ENCODE measurements at places on chromosomes 2 and 18.

DNA sequence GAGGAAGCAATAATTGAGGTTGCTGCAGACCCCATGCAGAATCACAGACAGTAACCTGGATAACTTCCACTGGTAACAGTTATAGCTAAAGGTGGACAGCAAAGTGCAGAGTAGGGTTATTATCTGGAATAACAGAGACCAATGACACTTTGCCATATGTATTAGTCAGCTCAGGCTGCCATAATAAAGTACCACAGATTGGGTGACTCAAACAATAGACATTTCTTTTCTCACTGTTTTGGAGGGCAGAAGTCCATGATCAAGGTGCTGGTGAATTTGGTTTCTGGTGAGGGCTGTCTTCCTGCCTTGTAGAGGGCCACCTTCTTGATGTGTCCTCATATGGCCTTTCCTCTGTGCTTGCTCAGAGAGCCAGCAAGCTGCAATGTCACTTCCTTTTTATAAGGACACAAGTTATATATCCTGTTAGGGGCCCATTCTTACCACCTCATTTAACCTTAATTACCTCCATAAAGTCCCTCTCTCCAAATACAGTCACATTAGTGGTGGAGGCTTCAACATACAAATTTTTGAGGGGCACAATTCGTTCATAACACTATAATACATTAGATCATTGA lies 191.0 kb upstream of the LRP1B start:
- no peak for DNase-seq

DNA sequence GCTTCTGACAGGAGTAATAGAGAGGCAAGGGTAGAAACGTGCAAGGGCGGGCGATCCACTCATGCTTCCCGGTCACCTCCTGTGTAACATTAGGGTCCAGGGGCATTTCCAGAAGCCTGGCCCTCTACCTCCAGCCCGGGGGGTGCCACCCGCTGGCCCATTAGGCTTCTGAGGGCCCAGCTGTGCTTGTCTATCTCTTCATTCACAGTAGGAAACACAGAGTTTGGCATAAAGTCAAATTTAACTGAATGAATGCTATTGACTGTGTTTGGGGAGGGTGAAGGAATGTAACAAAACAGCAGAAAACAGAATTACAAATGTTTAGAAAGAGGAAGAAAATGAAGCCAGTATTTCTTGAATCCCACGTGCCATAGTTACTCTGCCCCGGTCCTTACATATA lies 112.4 kb upstream of the SLC66A3 start:
- no peak for DNase-seq

DNA sequence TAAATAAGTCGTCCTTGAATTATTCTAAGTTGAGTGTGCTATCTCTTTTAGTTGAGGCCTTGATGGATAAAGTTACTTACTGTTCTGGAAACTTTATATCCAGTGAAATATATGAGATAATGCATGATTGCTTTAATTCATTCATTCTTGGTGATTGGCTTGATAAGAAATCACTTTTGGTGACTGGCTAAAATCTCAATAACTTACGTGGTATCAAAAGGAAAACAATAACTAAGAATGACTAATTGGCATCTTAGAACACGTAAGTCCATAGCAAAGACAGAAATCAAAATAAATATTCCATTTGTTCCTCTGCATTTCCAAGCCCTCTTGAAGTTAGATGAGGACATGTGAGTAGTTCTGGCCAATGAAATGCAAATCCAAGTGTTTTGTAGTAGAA lies 251.6 kb downstream of the NUP35 start:
- DNase-seq: no peak

- DNase-seq: no peak
These were observed 86.8 kb upstream of the SP3 start for GRCh38 chr2:174051741-174052583.

GRCh38 chr2:218839430-218839829 lies 7.8 kb upstream of the PRKAG3 start:
- no peak for DNase-seq

DNA sequence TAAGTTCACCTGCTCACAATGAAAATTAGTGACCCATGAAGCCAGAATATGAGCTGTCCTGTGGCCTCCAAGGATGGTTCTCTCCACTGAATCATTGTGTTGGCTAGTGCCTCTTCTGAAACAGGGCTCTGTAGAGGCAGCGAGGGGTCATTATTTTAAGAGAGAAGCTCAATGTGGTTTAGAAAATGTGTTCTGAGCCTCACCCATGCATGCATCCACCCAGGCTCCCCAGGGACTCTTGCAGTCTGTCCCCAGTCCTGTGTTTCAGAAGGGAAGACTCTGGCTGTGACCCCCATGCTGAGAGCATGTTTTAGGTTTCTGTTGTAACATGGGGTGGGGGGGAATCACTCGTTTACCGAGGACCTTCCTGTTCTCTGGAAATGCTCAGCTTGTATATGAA lies 135.2 kb downstream of the RNF144A start:
- no peak for DNase-seq

- no peak for DNase-seq
These were observed 126.2 kb downstream of the PLB1 start for GRCh38 chr2:28622101-28622499.

- DNase-seq: no peak
These were observed 8.8 kb downstream of the TXNDC2 start for GRCh38 chr18:9894454-9895068.

- DNase-seq: no peak
These were observed 1898.8 kb upstream of the PIK3C3 start for GRCh38 chr18:40056079-40056692.

GRCh38 chr18:68431111-68431921 lies 283.6 kb downstream of the TMX3 start:
- no peak for DNase-seq

- no peak for DNase-seq
These were observed 398.0 kb upstream of the DCC start for GRCh38 chr18:51941999-51942398.

DNA sequence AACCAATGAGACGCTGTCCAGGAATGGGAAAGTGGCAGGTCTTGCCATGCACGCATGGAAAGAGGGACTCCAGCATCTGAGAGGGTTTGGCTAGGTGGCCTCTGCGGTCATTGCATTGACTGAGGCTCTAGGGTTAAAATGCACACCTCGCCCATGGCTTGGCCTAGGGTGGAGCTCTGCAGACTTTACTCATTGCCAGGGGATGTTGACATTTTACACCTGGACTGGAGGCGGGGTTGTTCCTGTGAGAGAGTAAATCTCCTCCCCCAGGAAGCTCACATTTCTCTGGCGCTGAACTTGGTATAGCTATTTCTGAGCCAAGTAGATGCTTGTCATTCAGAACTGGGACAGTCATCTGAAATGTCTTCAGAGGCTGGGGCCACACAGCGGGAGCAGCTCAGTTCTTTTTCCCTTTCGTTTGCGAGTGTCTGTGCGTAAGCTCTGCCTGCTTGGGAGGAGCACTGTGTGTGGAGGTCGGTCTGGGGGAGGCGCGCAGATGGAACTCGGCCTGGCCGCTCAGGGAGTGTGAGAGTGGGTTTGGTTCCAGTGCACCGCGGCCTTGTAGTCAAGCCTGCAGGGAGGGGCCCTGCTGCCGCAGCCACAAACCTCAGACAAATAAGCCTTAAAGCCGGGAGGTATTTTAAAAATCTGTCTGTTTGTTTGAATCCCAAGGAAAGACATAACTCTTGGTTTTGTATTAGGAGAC lies 76.5 kb downstream of the LPIN1 start:
- no peak for DNase-seq

DNA sequence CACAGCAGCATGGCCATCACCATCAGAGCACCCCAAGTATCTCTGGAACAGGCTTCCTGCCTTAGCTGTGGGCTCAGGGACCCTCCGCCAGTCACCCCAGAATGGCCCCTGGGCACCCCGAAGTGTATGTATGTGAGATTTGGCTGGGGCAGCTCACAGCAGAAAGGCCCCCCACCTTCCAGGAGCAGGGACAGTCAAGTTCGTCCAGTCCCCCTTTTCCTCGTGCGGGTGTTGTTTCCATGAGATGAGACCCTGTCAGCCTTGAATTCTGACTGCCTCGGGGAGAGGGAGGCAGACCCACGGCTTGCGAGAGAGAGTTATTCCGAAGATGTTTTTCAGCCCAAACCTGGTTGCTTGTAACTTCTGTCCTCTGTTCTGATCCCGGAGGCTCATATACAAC lies 290.9 kb upstream of the HDAC4 start:
- no peak for DNase-seq

GRCh38 chr18:75271952-75272351 lies 61.4 kb downstream of the TSHZ1 start:
- DNase-seq: no peak

DNA sequence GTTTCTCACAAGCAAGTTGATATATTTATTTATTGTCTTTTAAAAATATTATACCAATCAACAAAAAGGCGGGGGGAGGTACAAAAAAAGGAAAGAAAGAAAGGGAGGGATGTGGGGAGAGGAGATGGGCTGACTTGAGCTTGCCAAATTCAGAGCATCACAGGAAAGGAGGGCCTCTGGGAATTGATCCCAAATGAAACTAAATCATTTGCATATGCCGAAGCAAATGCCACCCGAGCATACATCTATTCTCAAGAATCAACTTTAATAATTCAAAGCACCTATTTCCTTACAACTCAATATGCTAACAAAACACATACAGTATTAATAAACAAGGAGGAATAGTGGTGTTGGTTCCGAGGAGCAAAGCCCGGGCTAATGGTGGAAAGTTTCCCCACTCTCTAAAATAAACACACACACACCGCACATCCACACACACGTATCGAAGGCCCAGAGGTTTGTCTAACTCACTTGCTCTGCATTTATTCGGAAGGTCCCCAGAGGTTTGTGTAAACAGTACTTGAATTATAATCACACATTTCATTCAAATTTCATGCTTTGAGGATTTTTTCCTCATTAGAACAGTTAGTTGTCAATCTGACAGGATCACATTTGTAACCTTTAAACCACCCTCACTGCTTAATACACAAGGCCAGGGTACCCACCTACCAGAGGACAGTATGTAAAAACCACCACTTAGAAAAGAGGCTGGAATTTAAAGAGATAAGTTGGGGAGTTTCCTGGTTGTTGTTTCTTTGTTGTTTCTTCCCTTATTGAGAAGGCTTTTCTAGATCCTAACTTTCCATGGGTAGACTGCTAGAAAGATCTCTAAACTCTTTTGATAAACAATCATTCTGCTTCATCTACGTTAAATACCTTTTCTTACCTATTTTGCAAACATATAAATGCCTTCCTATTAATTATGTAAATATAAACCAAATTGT lies 264.7 kb downstream of the TCF4 start:
- DNase-seq: no peak

- peak; percentile 83 for DNase-seq
These were observed 7.4 kb downstream of the DLX2 start for GRCh38 chr2:172095146-172095904.

GRCh38 chr18:72160510-72161445 lies 383.4 kb downstream of the CBLN2 start:
- DNase-seq: no peak

- DNase-seq: no peak
These were observed 139.8 kb upstream of the TANK start for GRCh38 chr2:161020437-161020836.

GRCh38 chr2:31287654-31288053 lies 53.7 kb downstream of the EHD3 start:
- DNase-seq: no peak

GRCh38 chr18:26503382-26503781 lies 45.0 kb downstream of the KCTD1 start:
- no peak for DNase-seq

- no peak for DNase-seq
These were observed 448.1 kb downstream of the DCDC2C start for GRCh38 chr2:4151521-4151920.

- DNase-seq: no peak
These were observed 50.5 kb downstream of the IMPA2 start for GRCh38 chr18:12031846-12032245.

DNA sequence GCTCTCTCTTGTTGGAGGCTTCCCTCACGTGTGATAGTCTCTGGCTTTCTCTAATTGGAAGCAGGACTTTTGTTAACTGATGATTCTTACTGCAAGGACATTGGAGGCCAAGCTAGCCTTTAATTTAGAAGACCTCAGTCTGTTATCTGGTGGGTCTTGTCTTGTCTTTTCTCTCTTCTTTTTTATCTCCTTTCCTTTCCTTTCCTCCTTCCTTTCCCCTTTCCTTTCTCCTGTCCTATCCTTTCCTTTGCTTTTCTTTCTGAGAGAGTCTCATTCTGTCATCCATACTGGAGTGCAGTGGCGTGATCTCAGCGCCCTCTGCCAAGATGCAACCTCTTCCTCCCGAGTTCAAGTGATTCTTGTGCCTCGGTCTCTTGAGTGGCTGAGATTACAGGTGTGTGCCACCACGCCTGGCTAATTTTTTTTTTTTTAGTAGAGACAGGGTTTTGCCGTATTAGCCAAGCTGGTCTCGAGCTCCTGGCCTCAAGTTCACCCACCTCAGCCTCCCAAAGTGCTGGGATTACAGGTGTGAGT lies 18.1 kb downstream of the CCNYL1 start:
- DNase-seq: no peak

DNA sequence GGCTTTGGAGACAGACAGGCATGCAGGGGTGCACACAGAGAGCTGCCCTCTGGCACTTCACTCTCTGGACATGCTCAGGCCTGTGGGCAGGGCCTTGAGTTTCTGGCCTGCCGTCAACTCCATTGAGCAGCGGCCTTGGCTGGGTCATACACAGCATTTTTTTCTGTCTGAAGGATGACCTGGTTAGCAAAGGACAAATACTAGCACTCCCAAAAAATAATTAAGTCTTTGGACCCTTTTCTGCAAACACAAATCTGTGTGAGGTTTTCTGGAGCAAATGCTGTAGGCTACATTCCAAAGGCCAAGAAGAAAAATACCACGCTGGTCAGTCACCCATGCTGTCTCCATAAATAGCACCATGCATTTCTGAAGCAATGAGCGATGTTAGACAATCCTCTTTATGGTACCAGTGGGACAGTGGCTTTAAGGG lies 124.7 kb upstream of the CTAGE1 start:
- no peak for DNase-seq

GRCh38 chr18:25137197-25137472 lies 214.8 kb downstream of the ZNF521 start:
- DNase-seq: no peak

- no peak for DNase-seq
These were observed 9.9 kb downstream of the EPHA4 start for GRCh38 chr2:221562226-221562625.

DNA sequence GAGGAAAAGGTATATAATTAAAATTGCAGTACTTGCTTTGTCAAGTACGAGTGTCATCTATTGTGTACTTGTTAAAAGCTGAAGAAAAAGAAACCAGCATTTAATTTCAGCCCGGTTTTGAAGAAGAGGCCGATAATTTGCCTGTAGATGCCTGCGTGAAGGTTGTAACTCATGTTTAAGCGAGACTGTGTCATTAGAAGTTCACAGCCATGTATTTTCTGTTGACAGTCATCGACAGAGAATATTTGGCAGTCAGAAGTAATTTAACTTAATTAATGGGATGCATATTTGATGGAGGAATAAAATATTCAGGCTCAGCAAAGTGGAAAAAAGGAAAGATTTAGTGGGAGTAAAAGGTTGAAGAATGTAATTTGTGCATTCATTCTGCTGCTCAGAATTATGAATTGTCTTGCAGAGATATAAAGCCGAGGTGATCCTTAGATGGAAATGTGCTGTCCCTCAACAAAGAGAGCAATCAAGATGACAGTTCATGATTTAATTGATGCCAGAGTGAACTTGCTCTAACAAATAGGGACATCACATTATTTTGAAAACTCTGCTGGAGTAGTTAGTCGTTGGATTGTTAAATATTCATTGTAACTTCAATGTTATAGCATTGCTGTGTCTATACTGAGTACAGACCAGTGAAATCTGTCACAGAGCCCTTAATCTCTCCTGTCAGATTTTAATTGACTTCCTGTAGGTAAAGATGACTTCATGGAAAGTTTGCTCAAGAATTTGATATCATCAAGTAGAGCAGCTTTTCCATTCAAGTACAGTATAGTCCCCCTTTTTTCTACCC lies 53.9 kb downstream of the ZNF407 start:
- no peak for DNase-seq
